Activated CD4-positive, alpha-beta memory T cell treated with anti-CD3 and anti-CD28 coated beads, Interleukin-2, amount 10 ng/mL, durations not matched to agents 7 days and 5 days (primary cell): ENCODE measurements at places on chromosomes 3 and 15. TPM values are rescaled to one million over a fixed set of nuclear protein-coding genes. Genes with fewer than 3 reads are reported as not detected.

The WNT5A gene
- not detected for total RNA-seq

The C2CD4B gene
- 0.40 TPM for total RNA-seq

The ALPK3 gene
- 0.20 TPM for total RNA-seq

The CLDN11 gene
- total RNA-seq = not detected

The PLSCR5 gene
- not detected for total RNA-seq

The CCDC80 gene
- 0.25 TPM for total RNA-seq

DNA sequence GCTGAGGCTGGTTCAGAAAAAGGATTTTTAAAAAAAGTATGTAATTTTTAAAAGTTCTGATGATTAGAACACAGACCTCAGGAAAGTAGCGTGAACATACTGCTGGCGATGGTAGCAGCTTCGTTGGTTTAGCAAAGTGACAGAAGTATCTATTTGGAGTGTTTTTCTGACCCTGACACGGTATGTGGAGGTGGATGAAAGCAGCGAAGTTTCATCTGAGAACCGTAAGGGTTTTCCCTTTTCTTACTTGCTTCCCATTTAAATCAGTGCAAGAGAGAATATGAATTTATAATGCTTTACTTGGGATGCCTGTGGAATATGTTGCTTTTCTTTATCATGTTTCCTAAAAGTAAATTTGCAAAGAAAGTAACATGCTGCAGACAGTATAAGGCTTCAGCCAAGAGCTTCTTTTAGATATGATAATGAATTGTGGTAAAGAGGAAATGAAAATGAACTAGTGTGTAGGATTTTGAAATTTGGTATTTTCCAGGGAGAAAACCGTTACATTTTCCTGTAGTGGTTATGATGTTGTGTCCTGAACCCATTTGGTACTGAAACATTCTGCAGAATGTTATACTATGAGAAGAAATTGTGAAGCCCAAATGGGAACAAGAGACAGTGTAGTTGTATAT, 3.9 kb downstream of the CHST2 start:
- DNase-seq = no peak

GRCh38 chr15:74793135-74794028, 11.5 kb downstream of the CSK start:
- DNase-seq = peak; percentile 73

GRCh38 chr15:29113336-29114220, 156.0 kb downstream of the NSMCE3 start:
- DNase-seq = no peak

DNA sequence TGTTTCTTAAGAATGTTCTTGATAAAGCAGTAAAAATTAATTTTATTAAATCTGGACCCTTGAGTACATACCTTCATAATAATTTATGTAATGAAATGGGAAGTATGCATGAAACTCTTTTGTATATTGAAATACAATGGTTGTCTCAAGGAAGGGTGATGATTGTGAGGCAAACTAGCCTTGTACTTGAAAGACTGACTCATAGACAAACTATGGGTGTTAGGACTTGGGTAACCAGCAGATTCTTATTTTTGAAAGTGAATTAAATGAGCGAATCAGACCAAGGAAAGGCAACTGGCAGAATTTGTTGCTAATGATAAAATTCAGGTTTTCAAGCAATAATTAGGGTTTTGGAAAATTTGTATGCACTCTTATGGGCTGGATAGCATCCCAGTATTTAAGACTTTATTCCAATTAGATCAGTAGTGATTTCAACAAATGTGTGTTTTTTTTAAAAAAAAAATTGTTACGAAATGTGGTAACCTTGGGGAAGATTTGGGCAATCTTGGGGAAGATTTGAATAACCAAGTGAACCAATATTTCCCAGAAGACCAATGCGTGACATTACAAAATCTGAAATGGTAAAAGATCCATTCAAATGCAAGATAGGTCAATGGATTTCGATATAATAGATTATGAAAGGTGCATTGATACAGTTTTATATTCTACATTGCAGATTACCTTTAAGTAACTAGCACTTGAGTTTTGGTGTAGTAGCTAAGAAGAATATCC, 42.0 kb downstream of the ATP2C1 start:
- no peak for DNase-seq

DNA sequence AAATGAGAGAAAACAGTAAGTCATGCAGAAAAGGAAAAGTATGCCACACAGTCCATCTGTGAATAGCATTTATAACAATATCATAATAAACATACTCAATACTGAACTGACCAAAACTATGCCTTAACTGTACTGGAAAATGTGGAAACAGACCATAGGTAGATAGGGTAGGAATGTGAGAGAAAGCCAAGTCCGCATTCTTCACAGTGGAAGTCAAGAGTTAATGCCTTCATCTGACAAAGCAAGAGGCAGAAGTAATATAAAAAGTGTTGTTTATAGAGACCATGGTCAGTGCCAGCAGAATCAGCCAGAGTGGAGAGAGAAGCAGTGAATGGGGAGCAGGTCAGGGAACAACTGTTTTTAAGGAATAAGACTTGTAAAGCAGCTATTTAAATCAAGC, 52.3 kb downstream of the KBTBD12 start:
- no peak for DNase-seq

GRCh38 chr15:73569361-73569760, 63.8 kb downstream of the NPTN start:
- no peak for DNase-seq

GRCh38 chr3:124227150-124227630, 235.3 kb upstream of the ROPN1 start:
- no peak for DNase-seq

GRCh38 chr15:67731112-67731721, 94.1 kb upstream of the SKOR1 start:
- DNase-seq = no peak

DNA sequence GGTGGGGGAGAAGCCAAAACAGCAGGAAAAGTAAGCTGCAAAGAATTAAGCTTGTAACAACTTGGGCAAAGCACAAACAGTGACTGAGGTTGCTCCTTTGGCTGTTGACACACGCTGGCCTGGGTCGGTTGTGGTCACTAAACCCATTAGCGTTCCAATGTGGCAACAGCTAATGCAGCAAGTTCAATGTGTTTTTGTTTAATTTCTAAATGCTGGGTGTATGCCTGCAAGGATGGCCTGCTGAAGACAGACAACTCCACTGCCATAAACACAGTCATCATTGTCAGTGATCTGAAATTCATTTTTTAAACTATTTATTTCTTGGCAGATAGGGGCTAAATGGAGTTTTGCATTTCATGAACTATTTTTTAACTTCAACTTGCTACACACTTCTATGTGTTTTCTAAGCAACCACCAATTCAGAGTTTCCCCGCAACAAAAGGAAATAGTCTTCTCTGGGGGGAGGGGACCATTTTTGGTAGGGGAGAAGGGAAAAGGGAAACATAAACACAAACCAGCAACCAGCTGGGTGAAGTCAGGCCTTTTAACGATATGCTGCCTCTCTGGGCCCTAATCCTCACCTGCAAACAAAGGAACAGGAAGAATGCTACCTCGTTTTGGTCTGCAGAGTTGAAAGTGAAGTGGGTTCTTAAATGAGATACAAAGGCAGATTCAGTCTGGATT, 34.8 kb upstream of the WNT5A start:
- no peak for DNase-seq
